ENCODE measurements at places on chromosomes 7 and 10.

DNA sequence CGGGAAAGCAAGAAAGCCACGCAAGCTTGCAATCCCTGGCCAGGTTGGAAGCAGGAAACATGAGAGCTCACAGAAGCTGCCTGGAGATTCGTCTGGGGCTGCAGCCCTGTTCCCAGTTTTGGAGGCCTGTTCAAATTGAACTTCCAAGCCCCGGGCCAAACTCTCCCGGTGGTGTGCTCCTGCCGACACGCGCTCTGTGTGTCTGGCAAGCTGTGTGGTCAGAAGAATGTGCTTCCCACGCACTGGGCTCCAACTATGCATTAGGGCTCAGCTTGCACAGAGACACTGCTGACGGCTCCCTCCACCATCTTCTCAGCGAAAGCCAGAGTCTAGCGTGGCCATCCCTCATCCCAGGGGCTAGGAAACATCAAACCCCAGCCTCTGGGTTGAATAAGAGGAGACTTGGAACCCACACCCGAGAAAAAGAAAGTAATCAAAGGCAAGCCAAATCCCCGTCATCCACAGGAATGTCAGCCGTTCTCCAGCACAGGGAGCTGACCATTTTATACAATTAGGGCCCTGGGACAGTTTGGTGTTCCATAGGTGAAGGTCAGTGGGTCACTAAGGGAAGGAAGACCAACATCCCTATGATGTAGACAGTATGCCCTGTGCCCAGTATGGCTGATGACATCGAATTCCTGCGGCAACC is 107.2 kb downstream of the FGFR2 start:
- peak; percentile 27 for DNase-seq

DNA sequence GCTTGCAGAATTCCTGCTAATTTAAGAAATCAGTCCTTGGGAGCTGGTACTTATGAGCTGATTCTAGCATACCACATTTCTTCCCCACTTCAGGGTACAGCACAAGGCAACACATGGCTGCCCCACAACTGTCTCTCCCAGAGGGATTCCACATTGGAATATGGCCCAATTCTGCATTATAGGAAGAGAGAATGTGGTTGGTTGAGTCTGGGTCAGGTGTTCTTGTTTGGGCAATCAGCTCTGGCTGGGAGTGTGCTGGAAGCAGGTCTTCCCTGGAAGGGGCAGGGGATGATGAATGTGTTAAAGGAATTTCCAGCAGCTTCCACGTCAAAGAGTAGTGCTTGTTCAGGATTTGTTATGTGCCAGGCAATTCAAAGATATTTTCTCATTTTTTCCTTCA is 95.7 kb downstream of the BUB3 start:
- no peak for DNase-seq

- no peak for DNase-seq
Observed at GRCh38 chr7:108839076-108839475, 269.4 kb downstream of the DNAJB9 start.

GRCh38 chr7:28165261-28165660 is 15.3 kb downstream of the JAZF1 start:
- DNase-seq: peak; percentile 34

DNA sequence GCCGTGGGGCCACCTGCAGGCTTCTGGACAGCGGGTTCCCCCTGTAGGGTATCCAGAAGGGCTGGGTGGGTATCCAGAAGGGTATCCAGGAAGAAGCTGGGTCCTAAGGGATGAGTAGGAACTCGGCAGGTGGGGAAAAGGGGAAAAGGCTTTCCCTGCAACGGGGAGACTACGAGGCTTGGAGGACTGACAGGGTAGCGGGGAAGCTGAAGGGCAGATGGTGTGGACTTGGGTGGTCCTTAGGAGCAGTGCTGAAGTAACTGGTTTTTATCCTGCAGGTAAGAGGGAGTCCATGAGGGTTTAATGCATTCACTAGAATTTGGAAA is 525 bp downstream of the UBE2D4 start:
- DNase-seq: no peak

DNA sequence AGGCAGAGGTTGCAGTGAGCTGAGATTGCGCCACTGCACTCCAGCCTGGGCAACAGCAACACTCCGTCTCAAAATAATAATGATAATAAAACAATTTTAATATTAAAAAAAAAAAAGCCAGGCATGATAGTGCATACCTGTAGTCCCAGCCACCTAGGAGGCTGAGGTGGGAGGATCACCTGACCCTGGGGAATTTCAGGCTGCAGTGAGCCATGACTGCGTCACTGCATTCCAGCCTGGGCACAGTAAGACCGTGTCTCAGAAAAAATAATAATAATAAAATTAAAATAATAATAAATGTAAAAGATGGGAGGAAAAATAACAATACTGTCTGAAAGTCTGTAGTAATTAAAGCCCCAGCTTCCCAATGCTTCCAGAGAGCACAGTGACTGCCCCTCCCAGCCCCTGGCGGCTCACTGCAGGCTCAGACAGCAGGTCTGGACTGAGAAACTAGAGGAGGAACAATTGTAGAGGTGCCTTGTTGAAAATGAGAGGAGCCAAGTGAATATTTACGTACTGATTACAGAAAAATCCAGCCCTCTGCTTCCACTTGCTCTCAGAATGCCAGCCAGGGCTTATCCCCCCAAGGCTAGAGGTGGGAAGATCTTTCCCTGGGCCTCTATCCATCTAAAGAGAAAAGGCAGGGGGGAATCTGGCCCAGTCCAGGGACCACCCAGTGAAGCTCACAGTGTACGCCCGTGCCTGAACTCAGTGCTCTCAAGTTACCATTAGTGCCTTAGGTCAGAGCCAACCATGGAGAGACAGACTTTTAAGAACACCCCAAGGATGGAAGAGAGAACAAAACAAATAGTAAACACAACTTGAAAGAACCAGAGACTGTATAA is 112.8 kb downstream of the PARD3 start:
- DNase-seq: no peak

DNA sequence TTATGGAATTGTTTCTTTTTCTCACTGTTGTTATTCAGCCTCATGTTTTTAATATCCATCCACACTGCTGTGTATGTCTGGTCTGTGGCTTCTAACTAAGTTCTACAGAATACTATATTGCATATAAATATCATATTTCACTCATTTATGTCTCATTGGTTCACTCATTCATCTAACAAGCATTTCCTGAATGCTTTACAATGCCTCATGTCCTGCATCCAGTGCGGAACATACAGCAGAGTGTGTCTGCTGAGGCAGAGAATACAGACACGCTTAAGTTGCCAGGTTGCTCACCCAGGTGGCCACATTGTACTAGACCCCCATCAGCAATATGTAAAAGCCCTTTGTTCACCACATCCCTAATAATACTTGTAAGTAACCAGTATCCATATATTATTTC is 111.8 kb upstream of the CNTNAP2 start:
- no peak for DNase-seq

DNA sequence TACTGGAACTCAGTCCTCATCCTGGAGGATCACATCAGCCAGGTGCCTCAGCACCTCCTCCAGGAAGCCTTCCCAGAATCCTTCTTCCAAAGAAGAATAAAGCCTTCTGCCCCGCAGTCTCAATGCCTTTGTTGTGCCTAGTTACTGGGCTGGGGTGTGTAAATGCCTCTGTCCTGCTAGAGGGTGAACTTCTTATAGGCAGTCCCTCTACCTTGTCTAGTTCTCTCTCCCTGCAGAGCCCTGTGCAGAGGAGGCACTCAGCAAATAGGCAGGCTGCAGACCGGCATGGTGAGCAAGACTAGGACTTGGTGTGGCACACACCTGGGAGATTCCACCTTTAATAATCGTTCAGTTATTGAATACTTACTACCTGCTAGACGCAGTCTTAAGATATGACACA is 104.7 kb upstream of the PCBD1 start:
- no peak for DNase-seq

DNA sequence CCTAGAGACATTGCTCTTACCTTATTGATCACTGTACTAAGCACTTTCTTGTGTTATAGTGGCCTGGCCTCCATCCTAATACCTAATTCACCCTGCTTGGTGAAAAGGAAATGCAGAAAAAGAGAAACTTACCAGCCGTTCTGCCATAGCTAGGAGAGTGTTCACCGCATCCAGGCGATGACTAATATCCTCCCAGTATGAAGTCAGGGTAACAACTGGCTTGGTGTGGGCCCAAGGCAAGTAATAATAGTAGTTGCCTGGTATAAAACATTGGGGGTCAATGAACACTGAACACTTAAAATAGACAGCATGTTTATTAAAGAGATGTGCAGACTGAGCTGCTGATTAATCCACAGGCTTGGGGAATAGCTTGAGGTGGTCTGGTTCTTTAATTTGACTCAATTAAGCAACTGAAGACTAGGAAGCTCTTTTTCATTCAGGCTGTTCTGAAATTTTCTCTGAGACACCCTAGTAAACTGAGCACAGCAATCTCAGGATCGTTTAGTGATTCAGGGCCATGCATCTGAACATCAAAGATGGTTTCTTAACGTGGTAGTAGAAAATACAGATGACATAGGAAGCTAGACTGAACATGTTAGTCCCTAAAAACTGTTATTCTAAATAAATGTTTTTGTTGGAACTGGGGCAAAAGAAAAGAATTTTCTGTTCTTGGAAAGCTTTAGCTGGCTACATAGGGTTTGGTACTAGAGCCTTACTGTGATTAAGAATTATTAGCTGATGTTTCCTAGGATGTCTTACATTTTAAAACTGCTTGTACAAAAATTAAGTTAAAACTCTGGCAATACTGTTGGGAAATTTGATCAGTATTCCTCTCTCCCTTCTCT is 102.2 kb downstream of the MYOF start:
- peak; percentile 90 for DNase-seq

DNA sequence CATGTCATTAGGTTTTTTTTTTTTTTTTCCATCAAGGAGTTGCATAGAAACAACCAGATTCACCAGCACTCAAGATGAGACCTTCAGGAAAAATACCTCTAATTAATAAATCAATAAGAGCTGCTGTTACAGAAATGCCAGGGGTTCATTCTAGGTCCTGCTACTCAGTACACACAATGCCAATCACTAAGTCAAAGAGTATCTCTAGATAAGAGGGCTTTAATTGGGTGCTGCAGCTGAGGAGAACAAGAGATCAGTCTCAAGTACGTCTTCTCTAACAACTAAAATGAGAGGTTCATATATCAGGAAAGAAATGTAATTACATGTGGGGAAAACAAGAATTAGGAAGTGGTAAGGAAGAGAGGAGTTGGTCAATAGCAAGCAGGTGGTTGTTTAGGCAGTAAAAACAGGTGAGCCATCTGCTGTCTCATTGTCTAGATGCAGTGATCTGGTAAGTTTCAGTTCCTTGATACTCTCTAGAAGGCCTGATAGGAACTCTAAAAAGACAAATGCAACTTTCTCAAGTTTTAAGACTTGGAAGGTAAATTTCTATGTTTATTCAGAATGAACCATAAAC is 272.9 kb upstream of the ZWINT start:
- no peak for DNase-seq

DNA sequence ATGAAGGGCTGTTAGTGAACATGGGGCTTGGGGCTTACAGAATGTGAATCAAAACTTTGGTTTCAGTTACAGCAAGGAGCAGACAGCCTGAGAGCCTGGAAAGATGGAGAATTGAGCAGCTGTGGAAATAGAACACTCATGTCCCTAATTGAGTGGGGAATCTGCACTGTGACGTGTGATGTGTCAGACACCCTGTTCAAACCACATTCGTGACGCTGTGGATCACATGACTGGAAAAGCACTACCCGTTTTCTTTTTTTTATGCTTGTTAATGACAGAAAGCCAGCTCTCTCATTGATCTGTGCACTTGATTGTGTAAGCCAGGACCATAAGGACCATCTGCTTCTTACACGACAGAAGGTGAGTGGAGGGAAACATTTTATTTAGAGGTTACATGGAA is 15.1 kb upstream of the TBX20 start:
- DNase-seq: no peak

- DNase-seq: no peak
Observed at GRCh38 chr7:159064816-159065510, 79.7 kb downstream of the VIPR2 start.

DNA sequence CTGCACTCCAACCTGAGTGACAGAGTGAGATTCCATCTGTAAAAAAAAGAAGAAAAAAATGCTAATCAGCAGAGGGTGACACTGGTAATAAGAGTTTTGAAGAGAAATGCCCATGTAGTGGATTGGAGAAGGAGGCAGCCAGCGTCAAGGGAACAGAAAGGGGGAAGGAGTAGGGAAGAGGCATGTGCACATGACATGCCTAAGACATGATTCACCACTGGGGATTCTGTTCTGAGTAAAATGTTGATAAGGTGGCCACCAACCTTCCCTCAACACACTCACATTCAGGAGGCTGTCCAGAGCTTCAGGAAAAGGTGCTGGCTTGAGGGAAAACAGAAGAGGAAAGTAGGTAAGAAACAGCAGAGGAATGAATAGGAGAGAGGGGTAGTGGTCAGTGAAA is 39.9 kb downstream of the AKR1D1 start:
- peak; percentile 22 for DNase-seq

DNA sequence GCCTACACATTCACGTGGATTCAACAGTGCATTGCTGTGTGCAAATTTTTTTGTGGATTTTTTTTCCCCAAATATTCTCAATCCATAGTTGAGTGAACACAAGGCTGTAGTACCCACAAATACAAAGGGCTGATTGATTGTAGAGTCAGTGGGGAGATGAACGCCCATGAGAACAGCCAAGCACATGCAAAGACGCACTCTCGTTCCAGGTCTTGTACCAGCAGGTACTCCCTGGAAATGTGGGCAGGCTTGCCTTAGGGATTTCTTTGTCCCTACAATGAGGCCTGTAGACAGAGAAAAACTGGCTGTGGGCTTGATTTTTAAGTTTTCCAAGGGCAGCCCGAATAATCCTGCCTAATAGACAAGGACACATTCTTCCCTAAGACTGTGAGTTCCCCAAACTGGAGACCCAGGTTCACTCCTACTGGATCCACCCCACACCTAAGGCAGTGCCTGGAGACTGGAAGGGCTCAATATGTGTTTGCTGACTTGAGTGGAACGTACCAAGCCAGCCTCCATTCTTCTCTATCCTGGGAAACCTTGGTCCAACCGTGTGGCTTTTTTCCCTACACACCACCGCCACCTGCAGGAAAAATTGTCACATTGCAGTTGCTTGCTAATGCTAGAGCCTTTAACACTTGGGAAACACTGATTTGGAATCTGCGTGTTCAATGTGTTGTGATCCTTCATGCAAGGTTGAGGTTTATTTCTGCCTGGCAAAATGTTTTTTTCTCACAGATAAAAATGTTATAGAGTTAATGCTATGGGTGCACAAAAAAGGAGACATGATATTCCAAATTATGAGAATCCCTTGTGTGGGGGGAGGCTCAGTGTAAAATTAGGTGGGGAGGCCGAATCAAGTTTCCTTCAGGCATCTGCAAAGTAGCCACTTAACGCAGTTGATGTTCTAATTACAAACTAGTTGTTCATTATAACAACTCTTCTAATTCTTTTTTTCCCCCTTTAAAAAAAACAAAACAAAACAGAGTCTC is 49.3 kb downstream of the PPP1R17 start:
- peak; percentile 74 for DNase-seq

Measured in EH (cell line).